ENCODE measurements at places on chromosomes 16 and 17.

GRCh38 chr16:2229091-2229490 lies 5.7 kb downstream of the E4F1 start:
- DNase-seq, result no peak

- no peak for DNase-seq
These were observed 170.1 kb upstream of the CDH13 start for GRCh38 chr16:82456683-82457082.

GRCh38 chr16:83138976-83139690 lies 512.4 kb downstream of the CDH13 start:
- no peak for DNase-seq

DNA sequence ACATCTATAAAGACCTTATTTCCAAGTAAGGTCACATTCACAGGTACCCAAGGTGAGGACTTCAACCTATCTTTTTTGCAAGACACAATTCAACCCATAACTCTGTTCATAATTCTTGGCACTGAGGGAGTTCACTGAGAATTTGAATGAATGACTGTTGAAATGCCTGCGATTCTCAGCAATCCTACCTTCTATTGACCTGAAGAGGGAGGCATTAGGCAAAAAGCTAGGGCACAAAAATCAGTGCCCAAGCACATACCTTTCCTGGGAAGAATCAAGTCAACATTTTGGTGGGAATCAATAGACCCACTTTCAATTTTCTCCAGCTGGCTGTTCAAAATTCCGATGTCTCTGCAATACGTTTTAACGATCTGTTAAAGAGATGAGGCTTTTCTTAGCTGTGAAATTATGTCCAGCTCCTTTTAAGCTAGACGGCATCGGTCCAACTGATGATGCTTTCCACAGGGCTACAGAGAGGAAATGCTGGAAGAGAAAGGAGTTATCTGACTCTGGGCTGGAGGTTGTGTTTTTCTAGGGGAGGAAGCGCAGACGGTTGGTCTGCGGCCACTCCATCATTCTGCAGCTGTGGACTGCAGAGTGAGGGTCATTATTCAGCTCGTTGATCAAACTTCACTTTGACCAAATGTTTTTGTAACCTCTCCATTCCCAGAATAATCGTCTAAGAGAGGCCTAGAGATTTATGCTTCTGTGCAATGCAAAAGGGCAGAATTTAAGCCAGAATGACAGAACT lies 25.2 kb downstream of the BCO1 start:
- DNase-seq, result no peak

- DNase-seq, result peak; percentile 64
These were observed 117.4 kb downstream of the IRF8 start for GRCh38 chr16:86016201-86016965.

GRCh38 chr16:27314161-27314723 lies 468 bp downstream of the IL4R start:
- peak; percentile 58 for DNase-seq

DNA sequence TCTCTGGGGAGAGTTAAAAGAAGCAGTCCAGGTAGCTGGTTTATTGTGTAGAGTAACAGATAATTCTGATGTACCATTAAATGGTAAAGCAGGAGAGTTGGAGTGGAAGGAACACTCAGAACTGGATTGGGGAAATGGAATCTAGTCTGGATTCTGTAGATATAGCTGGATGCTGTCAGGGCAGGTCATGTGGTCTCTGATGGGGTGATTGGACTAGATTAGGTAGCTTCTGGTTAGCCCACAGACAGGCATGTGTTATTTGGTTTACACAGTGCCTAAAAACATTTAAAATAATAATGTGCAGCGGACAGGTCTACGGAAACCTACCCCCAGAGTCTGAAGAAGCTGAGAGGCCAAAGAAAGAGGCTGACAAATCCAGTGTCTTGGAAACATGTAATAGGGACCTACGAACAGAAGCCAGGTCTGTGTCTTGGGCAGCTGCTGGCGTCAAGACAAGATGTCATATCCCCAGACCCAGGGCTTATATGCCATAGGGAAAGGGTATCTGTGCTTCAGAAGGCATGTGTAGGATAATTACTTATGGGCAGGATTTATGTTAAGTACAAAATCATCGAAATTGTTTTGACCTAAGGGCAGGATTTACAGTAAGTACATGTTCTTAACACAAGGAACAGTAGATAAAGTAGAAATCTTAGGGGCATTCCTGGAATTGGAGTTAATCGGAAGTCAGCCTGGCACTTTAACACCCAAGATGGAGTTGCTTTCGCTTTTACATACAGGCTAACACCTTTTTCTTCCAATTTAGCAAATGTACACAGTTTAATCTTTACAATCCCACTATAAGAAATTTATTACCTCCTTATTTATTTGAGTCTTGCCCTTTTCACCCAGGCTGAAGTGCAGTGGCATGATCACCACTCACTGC lies 12.4 kb downstream of the LUC7L3 start:
- DNase-seq, result no peak

GRCh38 chr17:73394512-73395450 lies 83.0 kb upstream of the CDC42EP4 start:
- no peak for DNase-seq

All from naive B cell (primary cell).